ENCODE measurements at places on chromosomes 16 and 17. TPM values are rescaled to one million over a fixed set of nuclear protein-coding genes. Genes with fewer than 3 reads are reported as not detected.

The SYNGR3 gene
- 15.2 TPM for total RNA-seq

The FOXJ1 gene
- total RNA-seq: 0.28 TPM

The SMIM36 gene
- total RNA-seq: not detected

The EFCAB5 gene
- 0.39 TPM for total RNA-seq

The TBC1D26 gene
- total RNA-seq: 0.05 TPM

The GCGR gene
- total RNA-seq: 1.6 TPM

DNA sequence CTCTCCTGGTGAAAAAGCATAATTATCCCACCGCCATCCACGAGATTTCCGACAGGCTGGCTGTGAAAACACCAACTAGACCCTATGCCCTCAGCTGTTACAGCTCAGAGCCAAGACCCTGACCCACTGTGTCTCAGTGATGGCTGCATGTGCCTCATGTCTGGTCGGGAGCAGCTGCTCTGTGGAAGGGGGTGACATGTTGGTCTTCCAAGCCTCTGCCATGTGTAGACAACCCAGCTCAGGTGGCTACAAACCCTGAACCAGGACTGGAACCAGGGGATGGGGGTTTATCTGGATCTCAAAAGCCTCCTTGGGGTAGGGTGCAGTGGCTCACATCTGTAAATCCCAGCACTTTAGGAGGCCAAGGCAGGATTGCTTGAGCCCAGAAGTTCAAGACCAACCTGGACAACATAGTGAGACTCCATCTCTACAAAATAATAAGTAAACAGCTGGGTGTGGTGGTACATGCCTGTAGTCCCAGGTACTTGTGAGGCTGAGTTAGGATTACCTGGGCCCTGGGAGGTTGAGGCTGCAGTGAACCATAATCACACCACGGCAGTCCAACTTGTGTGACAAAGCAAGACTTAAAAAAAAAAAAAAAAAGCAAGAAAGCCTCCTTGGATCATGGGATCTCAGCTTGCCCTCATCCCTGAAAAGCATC is 220.3 kb downstream of the CPPED1 start:
- H3K4me1 ChIP-seq: no peaks in the 10 kb centered on the region
- no peak overlapping the region for H3K27ac ChIP-seq
- no peak for DNase-seq
- no peaks in the 10 kb centered on the region for H3K36me3 ChIP-seq
- no peak overlapping the region for H3K4me3 ChIP-seq

DNA sequence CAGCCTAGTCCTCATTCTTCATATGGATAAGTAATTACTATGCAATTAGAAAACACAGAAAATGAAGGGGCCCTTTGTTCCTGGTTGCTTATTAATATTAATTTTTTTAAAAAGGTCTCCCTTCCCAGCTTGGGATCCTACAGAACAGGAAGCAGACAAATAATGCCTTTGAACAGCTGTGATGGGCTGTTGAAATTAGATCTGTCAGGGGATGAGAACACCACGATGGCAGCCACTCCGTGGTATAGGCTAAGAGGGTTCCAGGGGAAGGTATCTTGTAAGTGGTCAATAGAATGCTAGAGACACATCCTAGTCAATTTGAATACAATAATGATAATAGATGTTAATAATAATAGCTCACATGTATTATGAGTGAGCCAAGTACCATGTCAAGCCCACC is 83.1 kb downstream of the CCDC182 start:
- no peak overlapping the region for H3K4me3 ChIP-seq
- H3K27me3 ChIP-seq: no peaks in the 10 kb centered on the region
- H3K36me3 ChIP-seq: no peaks in the 10 kb centered on the region
- H3K4me1 ChIP-seq: no peaks in the 10 kb centered on the region

GRCh38 chr17:4460661-4461060 is 26.9 kb downstream of the SPNS3 start:
- DNase-seq: no peak
- no peaks in the 10 kb centered on the region for H3K36me3 ChIP-seq
- H3K4me3 ChIP-seq: no peak overlapping the region
- no peak overlapping the region for H3K27ac ChIP-seq
- no peaks in the 10 kb centered on the region for H3K4me1 ChIP-seq

GRCh38 chr17:40633871-40634270 is 13.7 kb downstream of the SMARCE1 start:
- H3K4me1 ChIP-seq: no peaks in the 10 kb centered on the region
- H3K4me3 ChIP-seq: no peak overlapping the region

GRCh38 chr17:77686903-77687302 is 271.6 kb upstream of the TNRC6C start:
- H3K36me3 ChIP-seq: no peaks in the 10 kb centered on the region
- DNase-seq: no peak
- peaks cover 22% of the 10 kb centered on the region for H3K27me3 ChIP-seq

DNA sequence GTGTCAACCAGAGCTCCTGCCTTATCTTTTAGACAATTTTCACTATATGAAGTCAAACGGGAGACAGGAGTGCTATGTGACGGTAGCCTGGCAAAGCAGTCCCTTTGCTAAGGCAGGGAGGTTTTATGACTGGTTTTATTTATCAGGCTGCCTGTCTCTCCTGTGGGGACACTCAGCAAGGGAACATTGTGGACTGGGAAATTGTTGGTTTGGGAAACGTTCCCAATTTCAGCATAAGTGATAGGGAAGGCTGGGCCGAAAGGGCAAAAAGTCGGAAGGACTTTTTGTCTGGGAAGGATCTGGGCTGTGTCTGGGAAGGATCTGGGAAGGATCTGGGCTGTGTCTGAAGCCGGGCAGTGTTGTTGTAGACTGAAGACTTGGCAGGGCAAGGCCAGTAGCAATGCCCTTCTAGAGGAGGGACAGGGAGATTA is 211.2 kb downstream of the PARN start:
- H3K4me3 ChIP-seq: no peak overlapping the region
- H3K27me3 ChIP-seq: no peaks in the 10 kb centered on the region
- DNase-seq: no peak
- no peaks in the 10 kb centered on the region for H3K4me1 ChIP-seq

GRCh38 chr17:27554152-27554551 is 76.8 kb upstream of the LGALS9 start:
- H3K27me3 ChIP-seq: no peaks in the 10 kb centered on the region
- peaks cover 25% of the 10 kb centered on the region for H3K4me1 ChIP-seq
- no peak overlapping the region for H3K27ac ChIP-seq
- H3K4me3 ChIP-seq: no peak overlapping the region
- no peak for DNase-seq

GRCh38 chr16:9300252-9300651 is 208.8 kb downstream of the HAPSTR1 start:
- H3K4me3 ChIP-seq: no peak overlapping the region
- no peak overlapping the region for H3K27ac ChIP-seq
- H3K27me3 ChIP-seq: peaks cover 9% of the 10 kb centered on the region

DNA sequence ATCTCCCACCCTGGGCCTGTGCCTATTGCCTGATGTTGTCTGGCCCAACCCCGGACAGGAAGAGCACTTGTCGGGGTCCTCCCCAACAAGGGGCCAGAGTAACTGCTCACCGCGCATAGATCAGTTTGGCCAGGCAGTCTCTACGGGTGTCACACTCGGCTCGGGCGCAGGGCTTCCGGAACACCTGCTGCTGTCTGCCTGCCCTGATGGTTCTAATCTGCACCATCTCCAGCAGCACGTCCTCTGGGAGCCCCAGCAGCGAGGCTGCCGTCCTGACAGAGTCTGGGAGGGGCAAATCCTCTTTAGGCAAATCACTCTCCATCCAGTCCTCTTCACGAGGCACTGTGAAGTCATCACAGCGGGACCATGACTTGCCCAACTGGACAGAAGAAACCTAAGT is 24.0 kb downstream of the MYO19 start:
- H3K4me1 ChIP-seq: no peaks in the 10 kb centered on the region
- H3K4me3 ChIP-seq: no peak overlapping the region
- H3K27me3 ChIP-seq: no peaks in the 10 kb centered on the region
- H3K36me3 ChIP-seq: no peaks in the 10 kb centered on the region
- no peak overlapping the region for H3K27ac ChIP-seq

- H3K4me3 ChIP-seq: peak overlapping the region; percentile 13
- no peaks in the 10 kb centered on the region for H3K36me3 ChIP-seq
- DNase-seq: no peak
- no peaks in the 10 kb centered on the region for H3K27me3 ChIP-seq
Observed at GRCh38 chr16:2033057-2033908, 6.6 kb downstream of the NHERF2 start.

GRCh38 chr16:51719376-51719775 is 568.3 kb upstream of the SALL1 start:
- no peak overlapping the region for H3K27ac ChIP-seq
- H3K36me3 ChIP-seq: no peaks in the 10 kb centered on the region
- no peaks in the 10 kb centered on the region for H3K27me3 ChIP-seq
- no peaks in the 10 kb centered on the region for H3K4me1 ChIP-seq
- DNase-seq: no peak

GRCh38 chr16:57196753-57197152 is 10.6 kb downstream of the RSPRY1 start:
- H3K36me3 ChIP-seq: no peaks in the 10 kb centered on the region
- H3K4me3 ChIP-seq: no peak overlapping the region
- peaks cover 30% of the 10 kb centered on the region for H3K4me1 ChIP-seq
- peak overlapping the region; percentile 34 for H3K27ac ChIP-seq
- no peak for DNase-seq

DNA sequence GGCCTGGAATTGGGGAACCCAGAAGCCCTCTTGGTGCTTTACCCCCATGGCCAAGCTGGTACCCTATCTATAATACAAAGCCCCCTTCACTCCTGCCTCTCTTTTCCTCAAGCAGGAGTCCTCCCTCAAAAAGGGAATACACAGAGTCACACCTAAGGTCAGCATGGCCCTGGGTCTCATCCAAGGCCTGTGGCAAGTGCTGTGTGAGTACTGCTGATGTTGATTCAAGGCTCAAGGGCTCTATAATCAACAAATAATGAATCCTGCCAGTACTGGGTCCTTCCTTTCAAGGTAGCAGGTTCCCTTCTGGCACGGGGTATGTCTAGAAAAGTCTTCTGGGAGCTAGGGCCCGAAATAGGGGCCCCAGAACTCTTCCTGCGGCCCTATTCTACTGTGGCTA is 187.3 kb downstream of the CYB561 start:
- H3K27me3 ChIP-seq: no peaks in the 10 kb centered on the region
- no peak overlapping the region for H3K27ac ChIP-seq
- no peak overlapping the region for H3K4me3 ChIP-seq
- no peaks in the 10 kb centered on the region for H3K36me3 ChIP-seq
- DNase-seq: no peak
- no peaks in the 10 kb centered on the region for H3K4me1 ChIP-seq

DNA sequence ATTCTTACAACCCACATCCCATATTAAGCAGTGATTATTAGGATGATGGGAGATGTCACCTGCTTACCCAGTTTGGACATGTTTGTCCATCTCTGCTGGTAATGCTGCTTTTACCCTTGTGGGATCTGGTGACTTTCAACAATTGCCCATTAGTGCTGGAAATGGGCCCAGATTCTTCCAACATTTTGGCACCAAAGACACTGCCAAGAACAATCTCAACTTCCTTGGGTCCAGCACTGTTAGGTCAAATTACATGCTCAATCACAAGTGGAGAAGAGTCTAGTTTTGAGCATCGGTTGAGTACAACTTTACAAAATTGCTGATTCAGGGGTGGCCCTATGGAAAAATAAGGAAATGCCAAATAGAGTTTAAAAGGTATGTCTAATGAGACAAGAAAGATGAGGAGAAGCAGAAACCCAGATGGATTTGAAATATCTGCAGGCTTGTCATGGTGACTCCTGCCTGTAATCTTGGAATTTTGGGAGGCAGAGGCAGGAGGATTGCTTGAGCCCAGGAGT is 13.0 kb upstream of the ZFP3 start:
- H3K27me3 ChIP-seq: no peaks in the 10 kb centered on the region
- no peak overlapping the region for H3K4me3 ChIP-seq
- H3K4me1 ChIP-seq: no peaks in the 10 kb centered on the region
- H3K27ac ChIP-seq: no peak overlapping the region
- no peaks in the 10 kb centered on the region for H3K36me3 ChIP-seq

GRCh38 chr16:85310868-85311585 is 198.8 kb upstream of the CIBAR2 start:
- H3K27ac ChIP-seq: no peak overlapping the region
- DNase-seq: no peak
- no peak overlapping the region for H3K4me3 ChIP-seq

- no peak overlapping the region for H3K27ac ChIP-seq
- no peak overlapping the region for H3K4me3 ChIP-seq
- no peaks in the 10 kb centered on the region for H3K27me3 ChIP-seq
Observed at GRCh38 chr17:27477971-27478684, 21.9 kb downstream of the KSR1 start.

DNA sequence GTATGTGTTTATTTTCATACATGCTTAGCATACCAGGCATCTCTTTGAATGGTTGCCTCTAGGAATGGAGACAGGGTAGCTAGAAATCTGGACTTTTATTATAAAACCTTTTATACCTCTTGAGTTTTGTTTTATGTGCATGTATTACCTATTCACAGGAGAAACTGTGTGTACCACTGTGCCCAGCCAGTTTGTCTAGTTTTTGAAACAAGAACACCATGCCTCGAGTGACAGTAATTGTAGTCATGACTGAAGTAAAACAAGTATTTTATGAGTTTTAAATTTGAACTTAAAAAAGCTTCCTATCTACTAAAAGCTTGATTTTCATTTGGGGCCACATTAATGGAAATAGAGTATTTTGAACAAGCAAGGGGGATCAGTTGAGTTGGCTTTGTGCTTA is 57.4 kb downstream of the SNTB2 start:
- no peak overlapping the region for H3K27ac ChIP-seq
- H3K4me3 ChIP-seq: no peak overlapping the region
- no peaks in the 10 kb centered on the region for H3K36me3 ChIP-seq
- H3K4me1 ChIP-seq: 0 out of 2 replicates have a peak, but pooled peaks cover 2% of the 10 kb centered on the region

GRCh38 chr16:3051009-3051408 is 4.6 kb downstream of the MMP25 start:
- no peak for DNase-seq
- no peaks in the 10 kb centered on the region for H3K4me1 ChIP-seq
- H3K36me3 ChIP-seq: no peaks in the 10 kb centered on the region
- H3K4me3 ChIP-seq: no peak overlapping the region
- H3K27ac ChIP-seq: no peak overlapping the region

DNA sequence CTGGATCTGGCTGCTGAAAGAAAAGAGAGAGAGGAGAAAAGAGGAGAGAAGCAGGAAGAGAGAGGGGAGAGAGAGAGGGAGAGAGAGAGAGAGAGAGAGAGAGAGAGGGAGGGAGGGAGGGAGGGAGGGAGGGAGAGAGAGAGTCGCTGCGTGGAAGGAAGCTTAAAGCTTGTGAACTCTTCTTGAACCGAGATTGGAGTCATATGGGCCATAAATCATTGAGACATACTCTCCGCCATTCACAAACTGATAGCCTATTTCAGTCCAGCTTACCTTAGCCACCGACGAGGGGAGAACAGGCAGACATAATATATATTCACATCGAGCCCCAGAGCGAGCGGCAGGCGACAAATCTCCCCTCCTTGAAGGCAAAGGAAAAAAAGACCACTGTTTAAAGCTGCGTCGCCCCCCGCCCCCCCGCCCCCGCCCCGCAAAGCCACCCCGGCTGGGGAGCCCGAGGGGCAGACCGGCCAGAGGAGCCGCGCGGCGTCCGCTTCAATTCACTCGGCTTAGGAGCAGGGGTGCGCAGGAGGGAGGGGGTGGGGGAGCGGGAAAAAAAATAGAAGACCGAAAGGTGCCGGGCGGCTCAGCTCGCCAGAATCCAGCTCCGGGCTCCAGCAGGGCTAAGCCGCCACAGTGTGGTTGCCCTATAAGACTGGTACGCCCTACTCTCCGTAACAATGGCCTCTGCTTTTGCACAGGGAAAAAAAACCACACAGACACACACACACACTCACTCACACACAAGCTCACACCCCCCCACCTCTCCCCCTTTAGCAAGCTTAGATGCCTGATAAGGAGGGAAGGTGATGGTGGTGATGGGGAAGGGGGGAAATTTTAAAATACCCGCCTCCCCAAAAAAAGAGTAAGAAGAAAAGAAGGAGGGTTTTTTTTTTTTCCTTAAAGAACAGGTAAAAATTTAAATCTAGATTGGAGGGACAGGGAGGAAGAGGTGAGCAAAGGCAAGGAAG is 10.6 kb upstream of the HOXB2 start:
- no peaks in the 10 kb centered on the region for H3K27me3 ChIP-seq
- DNase-seq: no peak
- H3K36me3 ChIP-seq: peaks cover 6% of the 10 kb centered on the region
- peak overlapping the region; percentile 99 for H3K27ac ChIP-seq

Data from Panc1 (cell line).